Fibroblast of gingiva (primary cell): ENCODE measurements at places on chromosomes 3 and 15.
A peak's percentile ranks its signal among the peaks of the same experiment; 100 is the strongest.

- no peak for DNase-seq
These were observed 34.5 kb upstream of the MGLL start for GRCh38 chr3:127856801-127857200.

GRCh38 chr3:147640781-147641180 lies 231.6 kb downstream of the ZIC1 start:
- DNase-seq, result no peak

GRCh38 chr3:4712109-4712508 lies 219.0 kb downstream of the ITPR1 start:
- DNase-seq, result peak; percentile 69

DNA sequence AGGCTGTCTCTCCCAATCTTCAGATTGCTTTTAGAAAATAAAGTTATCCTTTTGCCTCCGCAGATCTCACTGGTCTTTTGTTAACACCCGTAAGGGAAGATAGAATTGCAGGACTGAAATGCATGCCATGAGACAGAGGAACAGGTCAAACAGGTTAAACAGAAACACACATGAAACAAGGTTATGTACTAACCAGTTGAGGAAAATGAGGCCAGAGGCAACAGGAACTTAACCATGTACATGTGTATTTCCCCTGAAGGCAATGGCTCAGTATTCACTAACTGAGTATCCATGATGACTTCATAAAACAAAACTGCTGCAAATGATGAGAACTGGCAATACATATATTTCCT lies 169.1 kb upstream of the NSMCE3 start:
- no peak for DNase-seq

GRCh38 chr3:193970773-193971206 lies 165.2 kb upstream of the HES1 start:
- no peak for DNase-seq

DNA sequence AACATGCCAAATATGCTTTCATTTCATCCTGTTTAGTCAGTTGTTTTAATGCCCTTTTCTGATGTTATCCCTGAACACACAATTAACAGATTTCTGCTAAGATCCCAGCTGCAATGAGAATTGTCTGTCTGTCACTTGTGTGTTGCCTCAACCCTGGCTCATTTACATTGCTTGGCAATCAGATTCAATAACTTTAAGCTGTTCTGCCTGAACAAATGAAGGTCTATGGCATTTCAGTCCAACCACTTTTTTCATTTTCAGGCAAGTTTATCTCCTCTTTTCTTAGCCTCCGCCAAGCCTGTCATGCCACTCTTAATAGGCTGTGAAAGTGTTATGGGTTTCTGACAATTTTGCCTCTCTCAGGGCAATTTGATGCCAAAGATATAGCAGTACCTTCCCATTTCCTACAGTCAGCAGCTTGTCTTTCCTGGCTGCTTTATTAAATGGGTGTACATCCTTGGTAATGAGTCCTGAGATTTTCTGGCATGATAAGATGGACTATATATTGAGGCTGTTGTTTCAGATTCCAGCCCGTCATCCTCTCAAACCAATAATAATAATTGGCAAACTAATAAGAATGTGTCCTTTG lies 68.7 kb upstream of the ADAMTS9 start:
- no peak for DNase-seq

GRCh38 chr3:120417272-120417911 lies 33.4 kb downstream of the FSTL1 start:
- peak; percentile 97 for DNase-seq

- DNase-seq, result peak; percentile 67
These were observed 4.7 kb upstream of the COL6A5 start for GRCh38 chr3:130340766-130341165.

DNA sequence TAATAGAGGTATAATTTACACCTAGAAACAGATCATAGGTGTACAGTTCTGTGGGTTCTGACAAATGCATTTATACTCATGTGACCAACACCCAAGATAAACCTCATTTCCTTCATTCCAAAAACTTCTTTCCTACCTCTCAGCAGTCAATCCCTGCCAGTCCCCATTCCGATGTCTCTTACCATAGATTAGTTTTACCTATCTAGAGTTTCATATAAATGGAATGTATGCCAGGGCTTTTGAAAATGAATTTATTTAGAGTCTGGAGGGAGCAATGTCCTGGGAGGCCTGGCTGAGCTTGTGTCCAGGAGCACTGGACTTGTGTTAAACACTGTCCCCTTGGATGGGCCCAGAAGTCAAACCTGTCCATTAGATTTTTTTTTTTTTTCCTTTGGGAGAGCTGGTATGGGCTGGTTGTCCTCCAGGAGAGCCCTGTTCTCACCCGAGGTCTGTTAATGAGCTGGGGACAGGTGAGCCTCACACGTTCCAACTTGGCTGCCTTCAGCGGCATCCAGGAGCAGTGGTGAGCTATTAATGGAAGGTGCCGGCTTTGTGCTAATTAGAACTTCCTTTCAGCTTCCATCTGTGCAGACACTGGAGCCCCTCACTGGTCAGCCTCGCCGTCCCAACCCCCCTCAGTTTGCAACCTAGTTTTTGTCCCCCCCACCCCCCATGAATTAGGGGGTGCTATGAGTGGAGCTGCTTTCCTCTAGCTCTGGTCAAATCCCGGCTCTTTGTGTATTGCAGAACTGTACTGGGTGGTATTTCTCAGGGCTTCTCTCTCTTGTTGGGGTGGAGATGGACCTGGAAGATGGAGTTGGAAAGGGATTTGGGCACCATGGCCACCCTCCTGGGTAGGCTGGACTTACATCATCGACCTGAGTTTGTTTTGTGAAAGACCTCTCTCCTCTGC lies 40.7 kb upstream of the POLG start:
- no peak for DNase-seq

DNA sequence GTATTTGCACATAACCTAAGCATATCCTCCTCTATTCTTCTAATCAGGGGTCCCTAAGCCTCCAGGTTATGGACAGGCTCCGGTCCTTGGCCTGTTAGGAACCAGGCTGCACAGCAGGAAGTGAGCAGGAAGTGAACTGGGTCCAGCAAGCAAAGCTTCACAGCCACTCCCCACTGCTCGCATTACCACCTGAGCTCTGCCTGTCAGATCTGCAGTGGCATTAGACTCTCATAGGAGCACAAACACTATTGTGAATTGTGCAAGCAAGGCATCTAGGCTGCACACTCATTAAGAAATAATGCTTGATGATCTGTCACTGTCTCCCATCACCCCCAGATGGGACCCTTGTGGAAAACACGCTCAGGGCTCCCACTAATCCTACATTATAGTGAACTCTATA lies 9.8 kb downstream of the MSL2 start:
- no peak for DNase-seq

DNA sequence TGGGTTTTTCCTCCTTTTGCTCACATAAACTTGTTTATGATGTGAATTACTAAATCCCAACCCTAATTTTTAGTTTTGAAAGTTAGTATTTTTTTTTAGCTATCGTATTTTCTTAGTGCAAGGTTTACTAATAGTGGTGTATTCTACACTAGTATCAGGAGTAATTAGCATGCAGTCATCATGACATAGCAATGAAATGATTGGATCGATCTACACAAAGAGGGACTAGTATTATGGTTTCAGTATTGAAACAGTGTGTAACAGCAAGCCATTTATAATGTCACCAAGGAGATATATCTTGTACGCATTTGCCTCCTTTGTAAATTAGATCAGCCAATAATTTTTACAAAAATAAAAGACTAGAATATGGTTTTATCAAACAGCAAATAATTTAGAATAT lies 38.7 kb downstream of the RNF111 start:
- no peak for DNase-seq

GRCh38 chr15:65795663-65796216 lies 3.6 kb upstream of the DENND4A start:
- DNase-seq, result no peak

DNA sequence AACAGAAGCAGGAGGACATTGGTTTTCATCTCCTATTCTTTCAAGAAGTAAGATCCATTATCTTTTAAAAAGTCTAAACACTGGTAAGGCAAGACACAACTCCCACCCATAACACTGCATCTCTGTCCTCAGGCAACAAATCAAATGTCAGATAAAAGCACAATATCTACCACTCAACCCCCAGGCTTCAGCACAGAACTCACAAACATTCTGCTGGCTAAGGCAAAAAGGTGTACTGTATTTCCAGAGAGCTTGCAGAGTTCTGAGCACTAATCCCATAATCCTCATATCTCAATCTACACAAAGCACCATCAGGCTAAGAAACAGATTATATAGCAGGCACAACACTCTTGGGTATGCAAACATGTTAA lies 20.9 kb downstream of the RAF1 start:
- no peak for DNase-seq

- DNase-seq, result no peak
These were observed 64.0 kb downstream of the CHST2 start for GRCh38 chr3:143183665-143183964.

- peak; percentile 6 for DNase-seq
These were observed 1.2 kb downstream of the CPA3 start for GRCh38 chr3:148866261-148866660.

DNA sequence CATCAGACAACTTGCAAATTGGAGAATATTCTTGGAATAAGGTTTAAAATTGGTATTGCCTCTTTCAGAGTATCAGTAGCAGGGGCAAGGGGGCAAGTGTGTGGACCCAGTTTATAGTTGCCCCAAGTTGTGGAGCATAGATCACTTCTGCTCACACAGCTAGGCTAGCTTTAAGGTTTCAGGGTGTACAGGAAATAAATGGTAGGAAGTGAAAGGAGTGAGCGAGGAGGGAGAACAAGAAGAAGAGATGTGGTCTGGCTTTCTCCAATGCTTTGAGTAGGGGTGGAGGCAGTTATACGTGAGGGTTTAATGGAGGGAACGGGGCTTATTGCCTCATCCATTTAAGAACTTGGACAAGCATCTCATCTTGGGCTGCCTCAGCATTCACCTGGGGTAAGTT lies 290.0 kb upstream of the CFAP20DC start:
- DNase-seq, result no peak

- no peak for DNase-seq
These were observed 100.1 kb upstream of the NEO1 start for GRCh38 chr15:72952151-72952550.

GRCh38 chr3:51340013-51340829 lies 44.9 kb upstream of the MANF start:
- peak; percentile 93 for DNase-seq

GRCh38 chr15:72220687-72221086 lies 10.3 kb downstream of the PKM start:
- DNase-seq, result no peak

DNA sequence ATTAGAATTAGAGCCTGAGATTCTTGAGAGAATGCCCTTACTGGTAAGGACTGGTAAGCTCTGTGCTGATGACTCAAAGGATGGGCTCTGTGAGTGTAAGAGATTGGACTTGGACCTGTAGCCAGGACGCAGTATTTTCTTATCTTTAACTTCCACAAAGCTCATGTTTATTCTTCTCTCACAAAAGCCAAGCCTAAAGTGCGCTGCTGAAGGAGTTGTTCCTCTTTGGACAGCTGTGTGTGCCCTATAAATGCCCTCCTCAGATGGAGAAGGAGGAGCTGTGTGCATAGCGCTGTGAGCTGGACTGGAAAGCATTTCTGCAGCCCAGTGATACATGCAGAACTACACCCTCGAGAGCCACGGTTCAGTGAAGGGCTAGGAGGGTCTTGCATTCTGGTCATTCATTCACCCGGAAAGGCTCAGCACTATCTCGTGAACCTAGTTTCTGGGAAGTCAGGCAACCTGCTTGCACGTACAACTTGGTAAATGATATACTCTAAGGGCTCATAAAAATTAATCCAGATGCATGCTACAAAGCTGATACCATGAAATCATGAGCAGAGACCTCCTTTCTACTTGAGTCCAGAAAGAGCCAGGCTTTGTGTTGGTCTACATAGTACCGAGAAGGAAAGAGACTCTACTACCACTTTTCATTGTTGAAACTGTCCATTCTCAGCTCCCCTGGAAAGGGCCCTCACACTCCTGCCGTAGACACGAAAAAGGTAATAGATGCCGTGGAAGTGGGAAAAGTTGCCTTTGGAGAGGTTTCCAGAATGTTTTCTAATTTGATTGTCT lies 103.0 kb upstream of the TBL1XR1 start:
- DNase-seq, result no peak

- DNase-seq, result peak; percentile 71
These were observed 51.8 kb downstream of the NSUN3 start for GRCh38 chr3:94114666-94115065.

GRCh38 chr3:77746892-77747291 lies 707.0 kb downstream of the ROBO2 start:
- DNase-seq, result no peak
